NCI-H1436 treated with DMSO at 0.1 percent for 48 hours (cell line): ENCODE measurements at places on chromosomes 2 and 18.

DNA sequence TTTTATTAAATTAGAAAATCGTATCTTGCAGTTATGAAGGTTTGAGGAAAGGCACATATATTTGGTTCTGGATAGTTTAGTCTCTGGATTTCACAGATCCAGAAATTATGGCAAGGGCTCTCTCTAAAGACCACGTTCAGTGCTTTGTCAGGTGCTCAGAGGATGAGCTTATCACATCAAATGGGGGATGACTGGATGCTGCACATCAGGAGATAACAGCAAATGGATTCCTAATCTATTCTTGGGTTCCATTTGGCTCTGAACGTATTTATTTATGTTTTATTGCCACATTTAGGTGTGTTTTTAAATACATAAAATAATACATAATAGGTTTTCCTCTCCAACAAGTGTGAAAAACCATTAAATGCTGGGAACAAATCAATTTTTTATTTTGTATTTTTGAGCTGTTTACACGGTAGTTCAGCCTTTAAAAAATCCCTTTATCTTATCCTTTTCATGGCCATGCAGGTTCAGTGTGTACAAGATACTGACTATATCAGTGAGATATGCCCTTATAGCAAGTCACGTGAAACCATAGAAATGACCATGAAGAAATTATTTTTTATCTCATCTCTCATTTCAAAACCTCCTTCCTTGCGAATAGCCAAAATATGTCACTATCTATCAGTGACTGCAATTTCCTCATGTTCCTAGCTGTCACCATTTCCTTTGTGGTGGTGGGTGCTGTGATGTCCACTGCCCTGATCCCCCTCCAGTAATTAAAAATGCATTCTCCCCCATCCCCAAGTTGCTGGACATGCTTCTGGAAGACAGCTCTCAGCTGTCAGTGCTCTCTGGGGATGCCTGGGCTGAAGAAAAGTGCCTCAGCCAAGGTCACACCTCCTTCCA, 25.9 kb upstream of the CXCR4 start:
- no peak for DNase-seq

- no peak for DNase-seq
Observed at GRCh38 chr18:62828852-62829251, 113.5 kb downstream of the PHLPP1 start.

DNA sequence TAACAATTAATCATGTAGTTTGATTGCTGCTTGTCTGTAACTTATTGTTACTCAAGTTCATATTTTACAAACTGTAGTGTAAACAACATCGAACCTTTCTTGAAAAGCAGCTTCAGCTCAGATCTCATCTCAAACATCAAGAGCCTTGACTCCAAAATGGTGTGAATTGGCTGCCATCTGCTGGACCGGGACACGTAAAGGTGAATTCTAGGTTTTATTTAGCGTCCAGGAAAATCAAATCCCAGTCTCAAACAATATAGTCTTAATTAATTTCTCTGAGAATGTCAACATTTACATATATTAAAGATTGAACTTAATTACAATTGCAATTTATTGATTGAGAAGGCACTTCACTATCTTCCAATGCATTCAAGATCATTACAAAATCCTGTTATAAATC, 453.0 kb downstream of the GALR1 start:
- DNase-seq = no peak

DNA sequence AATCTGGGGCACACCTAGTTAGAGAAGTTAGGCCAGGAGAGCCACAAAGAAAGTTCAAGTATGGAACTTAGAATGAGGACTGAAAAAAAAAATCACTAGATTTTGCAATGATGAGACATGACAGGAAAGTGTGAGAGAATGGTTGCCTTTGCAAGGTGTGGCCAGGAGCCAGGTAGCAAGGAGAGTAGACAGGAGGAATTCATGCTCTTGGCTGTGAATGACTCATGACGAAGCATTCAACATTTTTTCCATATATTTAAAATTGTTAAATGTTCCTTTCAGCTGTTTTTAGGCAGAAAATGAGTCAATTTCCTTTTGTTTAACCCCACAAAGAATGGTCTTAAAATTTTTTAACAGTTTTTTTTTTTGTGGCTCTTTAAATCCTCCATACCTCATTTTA, 636.9 kb downstream of the PLCL1 start:
- DNase-seq = no peak

DNA sequence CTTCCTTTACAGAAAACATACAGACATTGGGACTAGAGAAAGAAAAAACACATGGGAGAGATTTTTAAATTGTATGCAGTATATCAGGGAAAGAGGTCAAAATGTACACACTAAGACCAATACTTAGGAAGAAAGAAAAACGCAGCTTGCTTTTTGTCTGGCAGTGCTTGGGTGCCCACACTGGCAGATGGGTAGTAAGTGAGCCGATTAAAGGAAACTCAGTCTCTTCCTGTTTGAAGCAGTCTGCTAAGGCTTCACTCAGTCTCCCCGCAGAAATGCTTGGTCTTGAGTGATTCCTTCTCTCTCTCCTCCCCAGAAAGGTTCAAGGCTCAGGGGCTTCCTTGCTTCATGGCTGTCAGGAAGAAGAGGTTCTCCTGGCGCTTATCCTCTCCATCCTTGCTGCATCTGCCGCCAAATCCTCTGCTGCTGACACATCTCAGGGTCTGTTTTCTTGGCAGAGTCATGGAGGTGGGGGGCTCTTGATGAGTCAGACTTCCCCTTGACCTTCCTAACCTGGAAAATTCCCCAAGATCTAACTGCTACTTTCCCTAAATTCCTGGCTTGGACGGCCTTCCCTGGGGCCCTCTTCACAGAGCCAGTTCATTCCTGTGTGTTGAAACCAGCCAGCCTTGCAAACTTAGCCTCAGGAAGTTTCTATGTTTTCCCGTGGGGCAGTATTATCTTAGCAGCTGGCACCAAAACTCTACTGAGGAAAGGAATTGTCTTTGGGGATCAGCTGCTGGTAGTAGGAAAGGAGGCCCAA, 10.5 kb upstream of the TMSB10 start:
- no peak for DNase-seq

- DNase-seq = no peak
Observed at GRCh38 chr2:210112871-210113270, 58.3 kb downstream of the KANSL1L start.

- no peak for DNase-seq
Observed at GRCh38 chr18:51241226-51241625, 43.7 kb upstream of the MEX3C start.

- DNase-seq = no peak
Observed at GRCh38 chr2:209194717-209195116, 229.1 kb upstream of the MAP2 start.

DNA sequence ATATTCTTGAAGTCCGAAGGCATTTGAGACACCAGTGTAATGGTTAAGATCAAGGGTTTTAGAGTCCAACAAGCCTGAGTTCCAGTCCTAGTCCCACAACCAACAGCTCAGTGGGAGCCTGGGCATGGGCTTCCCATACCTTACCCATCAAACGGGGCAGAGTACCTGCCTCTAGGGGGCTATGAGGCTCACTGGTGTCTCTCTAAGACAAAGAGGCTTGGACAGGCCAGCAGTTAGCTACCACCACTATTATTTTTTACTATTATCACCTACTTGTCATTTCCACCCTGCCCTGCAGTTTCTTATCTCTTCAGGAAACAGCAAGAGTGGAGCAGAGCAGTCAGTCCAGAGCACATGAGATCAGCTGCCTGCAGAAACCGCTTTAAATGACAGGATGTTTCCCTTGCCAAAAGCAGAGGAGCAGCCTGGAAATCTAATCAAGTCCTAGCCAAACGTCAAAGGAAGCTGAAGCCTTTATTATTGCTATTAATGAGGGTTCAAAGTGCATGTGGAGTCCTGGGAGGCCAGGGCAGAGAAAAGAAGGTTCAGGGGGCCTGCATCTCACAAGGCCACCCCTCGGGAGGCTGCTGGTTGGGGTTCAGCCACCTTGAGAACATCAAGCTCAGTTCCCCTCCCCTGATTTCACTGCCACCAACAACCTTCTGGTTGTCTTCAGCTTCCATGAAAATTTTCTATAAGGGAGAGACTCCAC, 66.6 kb downstream of the STPG4 start:
- DNase-seq = no peak

- DNase-seq = no peak
Observed at GRCh38 chr2:50346629-50347357, 685.1 kb downstream of the NRXN1 start.

DNA sequence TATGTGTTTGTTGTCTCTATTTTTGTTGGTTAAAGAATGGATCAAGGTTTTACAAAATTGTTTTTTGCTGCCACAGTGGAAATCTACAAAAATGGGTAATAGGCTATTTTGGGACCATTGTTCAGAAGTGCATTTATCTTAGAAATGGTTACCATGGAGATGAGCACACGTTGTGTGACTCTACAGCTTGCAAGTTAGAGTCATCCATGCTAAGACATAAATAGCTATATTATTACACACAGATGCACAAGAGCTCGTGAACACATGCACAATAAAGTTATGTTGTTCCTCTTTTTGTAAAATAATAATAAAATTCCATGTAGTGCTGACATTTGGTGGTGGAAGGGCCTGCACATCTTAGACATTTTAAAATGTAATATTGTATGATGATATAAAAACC, 15.5 kb upstream of the DUSP19 start:
- no peak for DNase-seq

DNA sequence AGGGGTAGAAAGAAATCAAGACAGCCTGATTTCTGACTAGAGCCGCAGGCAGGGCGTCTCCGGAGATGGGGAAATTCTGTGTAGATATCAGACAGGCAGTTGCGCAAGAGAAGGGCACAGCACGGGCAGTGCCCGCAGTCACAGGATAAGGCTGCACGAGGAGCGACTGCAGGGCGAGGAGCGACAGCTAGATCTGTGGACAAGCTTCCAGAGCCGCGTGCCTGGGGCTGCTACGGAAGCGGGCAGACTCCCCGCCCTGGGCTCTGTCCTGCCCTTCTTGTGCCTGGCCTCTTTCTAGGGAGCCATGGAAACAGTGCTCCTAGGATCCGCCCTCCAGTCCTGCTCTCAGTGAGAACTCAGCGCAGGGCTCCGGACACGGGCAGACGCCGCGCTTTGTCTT, 12.6 kb downstream of the MC5R start:
- no peak for DNase-seq

DNA sequence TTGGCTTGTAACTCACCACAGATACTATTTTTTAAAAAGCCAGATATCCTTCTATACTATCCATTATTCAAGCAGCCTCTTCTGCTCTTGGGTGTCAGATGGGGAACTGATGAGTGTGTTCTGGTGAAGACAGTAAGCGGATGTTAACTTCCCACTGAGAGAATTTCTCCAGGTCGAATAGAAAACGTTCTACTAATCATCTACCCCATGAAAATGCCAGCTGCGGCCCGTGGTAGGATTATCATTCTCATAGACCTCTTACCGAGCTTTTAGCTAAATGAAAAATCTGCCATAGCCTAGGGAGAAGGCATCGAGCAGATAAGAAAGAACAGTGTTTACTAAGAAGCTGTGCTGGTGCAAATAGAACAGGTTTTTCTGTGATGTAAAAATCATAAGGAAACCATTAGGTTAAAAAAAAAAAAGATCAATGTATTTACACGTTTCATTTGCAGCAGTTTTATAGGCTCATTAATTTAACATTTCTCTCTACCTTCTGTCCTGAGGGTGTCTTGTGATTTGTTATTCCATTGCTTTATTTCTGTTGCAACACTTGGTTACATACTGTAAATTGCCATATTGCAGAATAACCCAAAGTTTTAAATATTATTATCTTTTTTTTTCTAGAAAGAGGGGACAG, 1521.5 kb upstream of the ZEB2 start:
- DNase-seq = no peak
